HS-27A (cell line): ENCODE measurements at places on chromosomes 12 and 14.

GRCh38 chr12:54372113-54372806 is 8.0 kb upstream of the GPR84 start:
- DNase-seq: no peak

DNA sequence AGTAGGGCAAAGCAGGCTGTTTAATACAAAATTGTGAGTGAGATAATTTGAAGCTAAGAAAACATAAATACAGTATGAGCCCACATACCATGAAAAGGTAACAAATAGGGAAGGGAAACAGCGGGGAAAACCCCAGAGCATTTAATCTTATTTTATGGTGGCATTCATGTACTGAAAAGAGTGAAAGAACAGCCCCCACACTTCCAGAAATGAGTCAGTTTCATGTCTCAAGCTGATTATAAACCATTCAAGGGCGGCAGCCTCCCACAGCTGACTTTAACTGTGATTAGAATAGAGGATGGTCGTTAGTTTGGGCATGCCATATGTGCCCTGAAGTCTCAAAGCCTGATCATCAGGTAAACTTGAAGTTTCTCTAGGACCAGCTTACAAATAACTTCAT is 64.5 kb downstream of the FOXG1 start:
- DNase-seq: no peak

GRCh38 chr12:8018666-8019581 is 13.6 kb upstream of the FOXJ2 start:
- DNase-seq: no peak

DNA sequence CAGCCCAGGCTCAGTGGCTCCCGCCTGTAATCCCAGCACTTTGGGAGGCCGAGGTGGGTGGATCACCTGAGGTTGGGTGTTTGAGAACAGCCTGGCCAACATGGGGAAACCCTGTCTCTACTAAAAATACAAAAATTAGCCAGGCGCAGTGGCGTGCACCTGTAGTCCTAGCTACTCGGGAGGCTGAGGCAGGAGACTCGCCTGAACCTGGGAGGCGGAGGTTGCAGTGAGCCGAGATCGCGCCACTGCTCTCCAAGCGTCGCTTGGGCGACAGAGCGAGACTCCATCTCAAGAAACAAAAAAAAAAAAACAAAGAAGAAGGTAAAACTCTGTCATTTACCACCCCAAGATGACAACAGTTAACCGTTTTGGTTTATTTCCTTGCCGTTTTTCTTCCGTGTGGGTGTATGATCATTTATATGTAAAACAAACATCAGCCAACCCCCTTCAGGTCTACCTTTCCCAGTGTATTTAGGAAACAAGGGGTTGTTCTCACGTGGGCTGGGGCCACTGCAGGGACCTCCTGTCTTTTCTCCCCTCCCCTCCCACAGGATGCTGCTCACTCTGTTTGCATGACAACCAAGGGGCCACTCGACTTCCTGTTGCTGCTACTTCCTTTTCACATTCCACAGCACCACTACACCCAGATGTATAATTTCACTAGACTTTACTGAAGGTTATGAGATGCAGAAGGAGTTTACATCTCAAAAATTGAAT is 13.6 kb downstream of the TTC9 start:
- DNase-seq: no peak

GRCh38 chr14:71651228-71651627 is 281.0 kb upstream of the RGS6 start:
- DNase-seq: no peak
